Retina (tissue), 1 donor: ENCODE measurements at places on chromosomes 13 and 19.

DNA sequence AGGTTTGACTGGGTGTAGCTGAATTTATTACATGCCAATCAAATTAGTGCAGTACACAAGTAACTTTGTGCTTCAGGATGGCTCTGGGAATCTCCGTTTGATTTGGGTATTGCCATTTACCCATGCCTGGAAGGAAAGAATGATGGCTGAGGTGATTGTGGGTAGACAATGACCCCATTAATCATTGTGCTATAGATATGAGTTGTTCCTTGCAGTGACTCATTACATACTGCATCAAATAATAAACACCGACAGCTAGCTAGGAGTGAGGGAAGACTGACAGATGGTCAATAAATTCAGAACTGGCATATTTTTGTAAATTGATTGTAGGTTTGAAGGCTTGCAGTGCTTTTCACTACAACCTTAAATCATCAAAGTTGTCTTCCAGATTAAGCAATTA is 1069.5 kb downstream of the DIAPH3 start:
- no peak for DNase-seq

DNA sequence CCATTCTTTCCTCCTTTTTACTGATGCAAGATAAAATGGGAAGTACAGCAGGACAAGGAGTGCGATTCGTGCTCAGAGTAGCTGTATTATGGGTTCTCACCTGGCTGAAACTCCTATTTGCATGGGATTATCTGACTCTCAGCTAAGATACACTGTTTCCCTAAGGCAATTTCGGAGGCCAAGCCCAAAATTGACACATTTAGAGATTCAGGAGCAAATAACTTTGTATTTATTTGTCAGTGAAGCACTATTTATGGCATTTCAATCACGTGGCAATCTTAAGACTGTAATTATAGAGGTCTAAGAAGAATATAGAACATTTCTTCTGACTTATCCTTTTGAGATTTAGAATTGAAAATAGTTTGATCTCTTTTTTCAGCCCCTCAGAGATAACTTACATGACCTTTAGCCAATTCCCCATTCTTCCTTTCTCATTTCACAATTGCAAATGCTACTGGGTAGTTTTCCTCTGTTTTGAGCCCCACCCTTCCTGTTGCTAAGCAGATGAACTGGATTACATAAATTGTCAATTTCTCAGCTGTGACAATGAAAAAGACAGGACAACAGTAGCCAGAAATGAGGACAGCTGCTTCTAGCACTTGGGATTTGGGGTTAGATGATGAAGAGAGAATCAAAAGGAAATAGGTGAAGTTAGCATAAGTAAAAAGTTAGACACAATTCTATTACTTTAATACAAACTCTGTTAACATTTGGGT is 122.7 kb upstream of the FRY start:
- DNase-seq = no peak

DNA sequence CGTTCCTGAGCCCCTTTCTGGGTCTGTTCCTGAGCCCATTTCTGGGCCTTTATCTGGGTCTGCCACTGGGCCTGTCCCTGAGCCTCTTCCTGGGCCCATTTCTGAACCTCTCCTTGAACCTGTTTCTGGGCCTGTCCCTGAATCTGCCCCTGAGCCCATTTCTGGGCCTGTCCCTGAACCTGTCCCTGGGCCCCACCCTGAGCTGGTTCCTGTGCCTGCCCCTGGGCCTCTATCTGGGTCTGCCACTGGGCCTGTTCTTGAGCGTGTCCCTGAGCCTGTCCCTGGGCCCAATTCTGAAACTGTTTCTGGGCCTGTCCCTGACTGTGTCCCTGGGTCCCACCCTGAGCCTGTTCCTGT is 40.4 kb upstream of the GRTP1 start:
- no peak for DNase-seq

DNA sequence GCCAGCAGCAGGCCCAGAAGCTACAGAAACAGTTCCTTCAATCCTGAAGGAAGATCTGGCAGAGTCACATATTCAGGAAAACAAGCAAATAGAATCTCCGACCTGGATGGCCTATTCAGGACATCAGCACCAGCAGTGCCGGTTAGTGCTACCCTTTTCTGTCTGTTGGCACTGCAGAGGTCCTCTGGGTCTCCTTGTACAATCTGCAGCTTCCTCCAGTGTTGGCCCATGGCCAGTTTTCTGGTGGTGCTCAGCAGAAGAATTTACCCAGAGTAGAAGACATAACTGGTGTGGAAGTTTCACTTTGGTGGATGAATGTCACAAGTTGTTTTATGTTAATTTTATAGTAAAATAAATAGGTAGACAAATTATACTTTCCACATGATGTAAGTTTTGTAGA is 498.1 kb downstream of the COG6 start:
- no peak for DNase-seq

GRCh38 chr13:74190999-74191398 is 56.8 kb upstream of the KLF12 start:
- no peak for DNase-seq

GRCh38 chr13:50645092-50645491 is 198.4 kb downstream of the DLEU7 start:
- no peak for DNase-seq

DNA sequence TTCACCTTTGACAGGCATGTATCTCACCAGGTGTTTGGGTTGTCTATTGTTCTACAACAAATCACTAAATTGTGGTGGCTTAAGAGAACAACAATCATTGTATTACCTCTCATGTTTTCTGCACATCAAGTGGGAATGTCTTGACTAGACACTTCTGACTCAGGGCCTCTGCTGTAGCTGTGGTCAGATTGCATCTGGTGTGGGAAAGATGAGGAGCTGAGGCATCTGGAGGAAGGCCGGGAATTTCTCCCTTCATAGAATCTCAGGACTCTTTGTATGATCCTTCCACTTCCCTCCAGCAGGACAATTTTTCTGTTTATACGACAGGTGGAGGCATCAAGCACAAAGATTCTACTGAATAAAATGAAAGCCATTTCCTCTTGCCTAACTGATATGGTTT is 511.8 kb upstream of the NBEA start:
- DNase-seq = no peak

- no peak for DNase-seq
Observed at GRCh38 chr19:16316506-16316882, 8.1 kb upstream of the KLF2 start.

- DNase-seq = peak; percentile 44
Observed at GRCh38 chr19:1862424-1863327, 703 bp downstream of the KLF16 start.

DNA sequence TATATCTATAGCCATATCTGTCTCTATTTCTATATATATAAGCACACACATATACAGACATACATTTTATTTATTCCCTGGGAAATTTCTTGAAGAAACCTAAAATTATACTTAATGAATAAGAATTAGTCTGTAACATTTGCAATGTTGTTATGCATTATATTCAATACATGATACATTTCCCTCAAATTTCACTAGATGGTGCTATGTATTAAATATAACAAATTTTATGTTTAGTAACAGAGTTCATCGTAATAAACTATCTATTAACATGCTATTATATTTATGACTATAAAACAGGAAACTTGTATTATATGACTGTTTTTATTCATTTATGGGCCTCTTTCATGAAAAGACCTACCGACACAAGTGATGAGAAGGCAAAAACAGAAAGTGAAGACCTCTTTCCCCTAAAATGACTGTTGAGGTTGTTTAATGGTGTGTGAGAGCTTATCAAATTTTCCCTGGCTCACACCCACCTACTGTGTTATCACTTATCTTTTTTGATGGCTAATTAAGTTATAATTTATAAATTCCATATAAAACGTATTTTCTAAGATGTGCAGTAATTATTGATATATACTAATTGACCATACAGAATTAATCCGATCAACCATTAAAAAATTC is 881.9 kb downstream of the SLITRK6 start:
- no peak for DNase-seq

- DNase-seq = no peak
Observed at GRCh38 chr19:48284896-48285295, 15.0 kb downstream of the ZNF114 start.

GRCh38 chr19:1105008-1105872 is 1.4 kb downstream of the GPX4 start:
- DNase-seq = peak; percentile 81

GRCh38 chr19:2011169-2011568 is 4.3 kb downstream of the BTBD2 start:
- no peak for DNase-seq

GRCh38 chr19:50233308-50233910 is 30.0 kb downstream of the MYH14 start:
- peak; percentile 18 for DNase-seq

- no peak for DNase-seq
Observed at GRCh38 chr13:75299246-75299645, 182.7 kb downstream of the TBC1D4 start.

- DNase-seq = no peak
Observed at GRCh38 chr13:22128441-22129408, 457.9 kb downstream of the FGF9 start.

DNA sequence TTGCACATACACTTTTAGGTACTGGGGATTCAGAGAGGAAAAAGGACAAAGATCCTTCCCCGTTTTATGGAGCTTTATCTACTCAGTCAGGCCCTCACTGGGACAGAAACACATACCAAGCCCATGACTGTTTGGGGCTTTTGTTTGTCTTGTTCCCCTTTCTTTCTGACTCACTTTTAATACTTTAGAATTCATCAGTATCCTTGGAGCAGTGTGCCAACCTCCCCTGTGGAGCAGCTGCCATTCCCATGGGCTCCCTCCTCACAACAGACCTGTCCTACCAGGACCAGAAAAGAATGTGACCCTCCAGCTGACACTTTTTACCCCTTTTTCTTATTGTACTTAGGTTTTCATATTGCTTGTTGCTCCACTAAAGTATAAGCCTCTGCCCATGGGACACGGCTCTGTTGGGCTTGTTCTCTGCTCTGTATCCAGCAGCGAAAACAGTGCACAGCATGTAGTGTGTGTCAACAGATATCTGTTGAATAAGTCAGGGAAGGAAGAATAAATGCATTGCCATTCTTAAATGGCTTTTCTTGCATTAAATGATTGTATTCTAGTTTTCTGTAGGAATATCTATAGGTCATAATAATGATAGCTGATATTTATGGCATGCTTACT is 431.1 kb downstream of the EFNB2 start:
- no peak for DNase-seq

- DNase-seq = peak; percentile 25
Observed at GRCh38 chr19:41541990-41542584, 33.9 kb upstream of the CEACAM21 start.

DNA sequence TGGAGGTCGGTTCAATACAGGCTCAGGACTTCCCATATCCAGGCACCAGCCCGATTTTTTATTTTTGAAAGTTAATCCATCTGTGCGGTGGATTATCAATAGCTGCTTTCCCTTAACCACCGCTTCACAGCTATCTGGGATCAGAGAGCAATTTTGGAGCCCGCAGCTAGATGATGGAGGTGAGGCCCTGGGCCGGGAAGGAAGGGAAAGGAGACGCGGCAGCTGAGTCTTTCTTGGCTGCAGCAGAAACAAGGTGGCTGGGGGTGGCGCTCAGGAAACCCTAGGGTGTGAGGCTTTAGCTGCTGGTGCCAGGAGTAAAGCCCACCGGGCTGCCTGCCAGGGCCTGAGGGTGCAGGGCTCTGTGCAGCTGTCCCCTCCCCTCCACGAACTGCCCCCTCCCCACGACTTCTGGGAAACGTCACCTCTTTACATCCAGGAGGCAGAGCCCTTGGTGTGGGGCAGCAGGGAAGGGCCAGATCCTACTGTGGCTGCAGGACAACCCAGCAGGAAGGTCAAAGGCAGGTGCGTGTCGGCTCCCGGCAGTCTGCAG is 307.0 kb downstream of the ZNF536 start:
- no peak for DNase-seq

DNA sequence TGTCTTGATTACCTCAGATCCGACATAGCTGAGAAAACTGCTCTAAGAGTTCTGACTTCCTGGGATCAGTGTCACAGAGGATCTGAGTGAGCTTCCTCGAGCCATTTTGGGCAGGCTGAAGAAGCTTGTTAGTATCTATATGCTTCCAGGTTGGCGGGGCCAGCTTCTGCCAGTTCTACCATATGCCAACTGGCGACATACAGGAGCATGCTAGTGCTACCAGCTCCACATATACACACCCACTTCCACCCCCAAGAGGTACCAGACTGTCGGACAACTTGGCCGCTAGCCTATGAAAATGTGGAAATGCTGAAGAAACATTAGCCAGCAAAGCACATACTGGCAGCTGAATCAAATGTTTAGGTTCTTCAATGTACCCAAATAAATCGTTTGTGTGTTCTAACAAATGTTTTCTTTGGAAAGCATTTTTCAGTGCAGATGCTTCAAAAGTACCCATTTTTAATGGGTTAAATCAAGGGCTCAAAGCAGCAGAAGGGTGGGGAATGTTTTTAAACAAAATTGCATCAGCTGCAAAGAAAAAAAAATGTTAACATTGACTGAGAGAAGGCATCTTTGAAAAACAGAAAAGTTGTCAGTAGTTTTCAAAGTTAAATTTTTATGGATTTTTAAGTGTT is 163.7 kb downstream of the KLF12 start:
- DNase-seq = no peak

- DNase-seq = no peak
Observed at GRCh38 chr13:44197791-44198770, 175.5 kb upstream of the SERP2 start.

DNA sequence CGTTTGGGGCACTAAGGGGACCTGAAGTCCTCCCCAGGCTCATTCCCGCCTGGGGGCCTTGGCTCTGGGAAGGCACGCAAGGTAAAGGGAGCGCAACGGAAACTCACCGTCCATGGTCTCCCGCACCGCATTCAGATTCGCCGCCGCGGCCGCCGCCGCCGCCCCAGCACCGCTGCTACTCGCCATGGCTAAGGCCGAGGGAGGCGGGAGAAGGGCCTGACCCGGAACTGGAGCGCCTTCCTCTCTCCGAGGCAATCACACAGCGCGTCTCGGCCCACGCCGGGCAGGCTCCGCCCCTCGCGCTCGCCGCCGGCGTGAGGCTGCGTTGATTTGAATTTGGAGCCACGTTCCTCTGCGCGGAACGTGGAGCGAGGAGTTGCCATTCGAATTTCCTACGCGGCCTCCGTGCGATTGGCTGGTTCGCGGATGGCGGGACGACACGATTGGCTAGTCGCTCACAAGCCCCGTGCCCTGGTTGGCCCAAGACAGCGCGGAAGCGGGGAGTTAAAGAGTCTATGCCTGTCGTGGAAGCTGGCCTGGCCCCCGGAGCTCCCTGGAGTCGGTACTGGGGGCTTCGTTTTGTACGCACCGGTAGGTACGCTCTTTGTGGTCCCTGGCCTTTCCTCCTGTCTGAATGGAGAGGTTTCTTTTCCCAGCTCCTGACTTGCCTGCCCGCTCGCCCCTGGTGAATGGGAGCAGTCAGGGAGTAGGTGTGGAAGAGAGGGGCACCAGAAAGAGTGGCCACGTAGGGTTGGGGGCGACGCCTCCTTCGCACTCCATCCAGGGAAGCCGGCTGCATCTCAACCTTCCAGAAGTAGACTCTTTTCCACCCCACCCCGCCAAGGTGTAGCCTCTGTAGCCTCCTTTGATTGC is at the start of the genes BORA and MZT1:
Gene BORA, plus strand, starts transcription at position 507 of the 873 bp plus-strand sequence. CDS start 1,018 bp downstream, outside the sequence.
Gene MZT1, minus strand, starts transcription at position 213 of the 873 bp plus-strand sequence. Its CDS starts 27 bp downstream, at position 186.
- DNase-seq = peak; percentile 97

DNA sequence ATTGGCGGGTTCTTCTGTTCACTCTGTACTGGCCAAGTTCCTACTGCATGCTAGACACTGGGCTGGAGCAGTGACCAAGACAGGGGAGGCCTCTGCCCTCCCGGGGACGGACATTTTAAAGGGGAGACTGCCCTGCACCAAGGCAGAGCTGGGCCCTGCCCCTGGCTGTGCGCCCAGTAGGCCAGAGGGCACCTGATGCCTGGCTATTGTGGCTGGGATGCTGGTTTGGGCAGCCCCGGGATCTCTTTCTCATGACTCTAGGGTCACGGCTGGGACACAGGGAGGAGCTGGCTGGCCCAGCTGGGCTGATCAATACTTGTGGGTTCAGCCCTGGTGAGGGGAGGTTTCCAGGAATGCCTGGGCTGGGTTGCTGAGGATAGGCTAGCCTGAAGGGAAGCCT is 17.7 kb downstream of the LIPE start:
- DNase-seq = no peak

- DNase-seq = no peak
Observed at GRCh38 chr13:76745261-76746200, 140.7 kb downstream of the KCTD12 start.
